ENCODE measurements at places on chromosomes 12 and 14.

DNA sequence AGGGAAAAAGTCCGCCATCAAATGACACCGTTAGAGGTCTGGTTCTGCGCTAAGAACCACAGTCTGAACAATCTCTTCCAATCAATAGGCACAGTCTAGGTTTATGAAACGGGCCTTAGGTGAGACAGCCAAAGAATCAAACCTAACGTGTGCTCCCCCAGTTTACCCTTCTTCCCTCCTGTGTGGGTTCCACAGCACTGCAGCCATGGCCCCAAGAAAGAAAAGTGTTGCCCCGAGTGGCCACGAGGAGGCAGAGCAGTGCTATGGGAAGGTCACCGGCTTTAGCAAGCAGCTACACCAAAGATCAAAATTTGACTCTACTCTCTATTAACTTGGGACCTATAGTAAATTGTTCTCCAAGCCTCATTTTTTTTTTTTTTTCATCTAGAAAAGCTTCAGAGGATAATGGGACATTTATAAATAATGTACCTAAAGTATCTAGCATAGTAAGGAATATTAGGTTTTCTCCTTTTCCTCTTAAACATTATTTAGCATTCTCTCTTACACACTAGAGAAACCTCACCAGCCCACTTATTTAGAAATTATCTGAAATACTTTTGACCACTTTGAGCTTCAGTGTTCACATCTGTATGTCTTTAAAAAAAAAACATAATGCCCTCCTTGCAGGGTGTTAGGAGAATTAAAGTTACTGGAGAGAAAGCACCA lies 70.2 kb upstream of the GPHB5 start:
- no peaks in the 10 kb centered on the region for H3K27me3 ChIP-seq
- peaks cover 2% of the 10 kb centered on the region for H3K36me3 ChIP-seq
- DNase-seq = peak; percentile 71
- no peaks in the 10 kb centered on the region for H3K4me1 ChIP-seq

DNA sequence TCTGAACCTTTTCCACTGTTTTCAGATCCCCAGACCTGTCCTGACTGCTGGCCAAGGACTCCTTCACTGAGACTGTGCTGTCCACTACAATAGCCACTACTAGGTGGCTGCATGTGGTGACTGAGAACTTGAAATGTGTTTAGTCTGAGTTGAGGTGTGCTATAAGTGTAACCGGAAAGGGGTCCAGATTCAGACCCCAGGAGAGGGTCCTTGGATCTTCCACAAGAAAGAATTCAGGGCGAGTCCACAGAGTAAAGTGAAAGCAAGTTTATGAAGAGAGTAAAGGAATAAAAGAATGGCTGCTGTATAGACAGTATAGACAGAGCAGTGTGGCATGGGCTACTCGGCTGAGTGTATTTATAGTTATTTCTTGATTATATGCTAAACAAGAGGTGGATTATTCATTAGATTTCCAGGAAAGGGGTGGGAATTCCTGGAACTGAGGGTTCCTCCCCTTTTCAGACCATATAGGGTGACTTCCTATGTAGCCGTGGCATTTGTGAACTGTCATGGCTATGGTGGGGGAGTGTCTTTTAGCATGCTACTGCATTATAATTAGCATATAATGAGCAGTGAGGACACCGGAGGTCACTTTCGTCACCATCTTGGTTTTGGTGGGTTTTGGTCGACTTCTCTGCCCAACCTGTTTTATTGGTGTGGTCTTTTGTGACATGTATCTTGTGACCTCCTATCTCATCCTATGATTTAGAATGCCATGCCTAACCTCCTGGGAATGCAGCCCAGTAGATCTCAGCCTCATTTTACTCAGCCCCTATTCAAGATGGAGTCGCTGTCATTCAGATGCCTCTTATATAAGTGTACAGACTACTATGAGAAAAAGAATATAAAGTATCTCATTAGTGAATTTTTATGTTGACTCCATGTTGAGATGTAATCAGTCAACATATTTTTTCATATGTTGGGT lies 70.0 kb upstream of the SRSF5 start:
- H3K27me3 ChIP-seq = no peaks in the 10 kb centered on the region
- peaks cover 16% of the 10 kb centered on the region for H3K4me1 ChIP-seq
- no peak for DNase-seq
- no peaks in the 10 kb centered on the region for H3K36me3 ChIP-seq
- H3K4me3 ChIP-seq = no peak overlapping the region
- no peak overlapping the region for H3K27ac ChIP-seq

GRCh38 chr12:15707516-15708199 lies 81.5 kb downstream of the EPS8 start:
- no peaks in the 10 kb centered on the region for H3K4me1 ChIP-seq
- no peak overlapping the region for H3K4me3 ChIP-seq
- no peaks in the 10 kb centered on the region for H3K36me3 ChIP-seq
- H3K27me3 ChIP-seq = no peaks in the 10 kb centered on the region
- no peak overlapping the region for H3K27ac ChIP-seq

DNA sequence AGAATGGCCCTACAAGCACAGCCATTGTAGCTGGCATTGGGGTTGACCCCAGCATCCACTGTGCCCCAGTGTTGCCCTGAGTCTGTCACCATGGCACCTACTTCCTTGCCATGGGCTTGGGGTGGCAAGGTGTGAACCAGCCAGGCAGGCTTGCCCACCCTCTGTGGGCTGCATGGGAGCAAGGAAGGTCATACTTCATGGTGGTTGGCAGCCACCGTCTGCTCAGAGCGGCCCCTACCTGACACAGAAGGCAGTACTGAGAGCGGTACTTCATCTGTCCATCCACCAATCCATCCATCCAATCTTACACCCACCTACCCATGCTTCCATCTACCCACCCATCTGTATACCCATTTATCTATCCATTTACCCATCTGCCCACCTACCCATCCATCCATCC lies 160.1 kb downstream of the KIF26A start:
- no peak overlapping the region for H3K4me3 ChIP-seq
- no peak for DNase-seq
- H3K4me1 ChIP-seq = no peaks in the 10 kb centered on the region
- H3K27me3 ChIP-seq = no peaks in the 10 kb centered on the region
- no peak overlapping the region for H3K27ac ChIP-seq

DNA sequence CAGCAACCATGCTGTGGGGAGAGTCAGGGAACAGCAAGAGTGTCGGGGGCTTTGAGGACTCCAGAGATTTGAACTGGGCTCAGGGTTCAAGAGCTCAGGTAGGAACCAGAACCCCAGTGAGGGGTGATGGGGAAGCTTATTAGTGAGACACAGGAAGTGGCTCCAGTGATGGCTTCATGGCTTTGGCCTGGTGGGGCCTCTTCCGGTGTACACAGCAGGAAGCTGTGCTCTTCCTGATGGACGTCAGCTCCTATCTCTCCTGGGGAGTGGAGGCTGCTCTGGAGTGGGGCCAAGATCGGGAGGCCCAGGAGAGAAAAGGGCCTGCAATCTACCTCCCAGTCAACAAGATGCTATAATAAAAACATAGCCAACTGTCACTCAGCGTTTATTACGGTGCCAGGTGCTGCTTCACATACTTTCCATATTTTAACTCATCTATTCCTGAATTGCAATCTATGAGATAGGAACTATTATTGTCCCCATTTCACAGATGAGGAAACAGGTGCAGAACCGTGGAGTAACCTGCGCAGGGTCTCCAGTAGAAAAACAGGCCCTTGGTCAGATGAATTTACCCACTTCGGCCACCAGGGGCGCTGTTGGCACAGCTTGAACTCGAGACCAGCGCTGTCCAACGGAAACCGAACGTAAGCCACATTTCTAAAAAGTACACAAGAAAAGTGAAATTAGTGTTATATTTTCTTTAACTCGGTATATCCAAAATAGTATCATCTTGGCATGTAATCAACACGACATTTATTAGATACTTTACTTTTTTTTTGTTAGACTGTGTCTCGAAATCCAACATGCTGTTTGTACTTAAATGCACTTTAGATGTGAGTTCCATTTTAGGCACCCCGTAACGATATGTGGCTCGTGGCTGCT lies 63.6 kb upstream of the DLK1 start:
- peak; percentile 74 for DNase-seq
- no peak overlapping the region for H3K4me3 ChIP-seq
- H3K36me3 ChIP-seq = no peaks in the 10 kb centered on the region
- no peaks in the 10 kb centered on the region for H3K27me3 ChIP-seq

DNA sequence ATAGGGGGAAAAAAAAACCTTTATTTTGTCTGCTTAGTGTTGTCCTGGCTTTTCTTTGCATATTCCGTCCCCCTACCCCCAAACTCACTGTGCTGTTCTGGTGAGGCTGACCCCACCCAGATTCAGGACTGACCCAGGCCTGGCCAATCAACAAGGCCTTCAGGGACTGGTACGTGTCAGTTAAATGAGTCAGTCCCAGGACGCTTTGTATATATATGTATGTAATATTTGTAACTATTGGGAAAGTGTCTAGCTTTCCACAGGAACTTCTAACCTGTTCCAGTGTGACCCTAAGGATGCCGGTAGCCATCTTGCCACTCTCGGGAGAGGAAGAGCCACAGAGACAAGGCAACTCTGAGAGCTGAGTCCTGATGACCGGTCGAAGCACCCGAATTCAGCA lies 107.4 kb downstream of the VCPKMT start:
- no peak for DNase-seq
- no peaks in the 10 kb centered on the region for H3K36me3 ChIP-seq
- H3K4me3 ChIP-seq = no peak overlapping the region
- no peak overlapping the region for H3K27ac ChIP-seq
- H3K4me1 ChIP-seq = no peaks in the 10 kb centered on the region

- H3K27ac ChIP-seq = no peak overlapping the region
- H3K4me1 ChIP-seq = peaks cover 2% of the 10 kb centered on the region
- H3K27me3 ChIP-seq = no peaks in the 10 kb centered on the region
- no peak overlapping the region for H3K4me3 ChIP-seq
- DNase-seq = peak; percentile 54
These were observed 36.6 kb downstream of the TC2N start for GRCh38 chr14:91830777-91831176.

DNA sequence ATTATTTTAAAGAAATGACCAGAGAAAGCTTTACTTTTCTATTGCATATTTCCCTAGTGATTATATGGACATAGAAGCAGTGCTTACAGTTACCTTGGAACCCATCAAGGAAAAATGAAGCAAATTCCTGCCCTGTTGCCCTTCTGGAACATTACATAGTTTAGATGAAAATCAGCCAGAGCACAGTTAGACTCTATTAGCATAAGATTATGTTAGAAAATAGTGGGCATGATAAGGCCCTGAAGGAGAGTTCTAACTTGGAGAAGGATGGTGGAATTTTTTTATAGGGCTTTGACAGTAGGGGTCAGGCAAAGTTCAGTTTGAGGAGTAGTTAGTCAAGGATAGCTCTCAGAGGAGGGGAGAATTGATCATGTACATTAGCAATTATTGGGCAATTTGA lies 74.3 kb downstream of the FUT8 start:
- peaks cover 2% of the 10 kb centered on the region for H3K4me1 ChIP-seq
- no peak overlapping the region for H3K4me3 ChIP-seq
- H3K27ac ChIP-seq = no peak overlapping the region
- no peaks in the 10 kb centered on the region for H3K36me3 ChIP-seq
- no peaks in the 10 kb centered on the region for H3K27me3 ChIP-seq
- peak; percentile 28 for DNase-seq

GRCh38 chr12:2380946-2381345 lies 328.2 kb downstream of the CACNA1C start:
- no peaks in the 10 kb centered on the region for H3K27me3 ChIP-seq
- peaks cover 15% of the 10 kb centered on the region for H3K4me1 ChIP-seq
- H3K4me3 ChIP-seq = no peak overlapping the region
- H3K36me3 ChIP-seq = no peaks in the 10 kb centered on the region
- DNase-seq = no peak

- no peak for DNase-seq
- H3K4me1 ChIP-seq = no peaks in the 10 kb centered on the region
- H3K36me3 ChIP-seq = no peaks in the 10 kb centered on the region
- no peak overlapping the region for H3K27ac ChIP-seq
- H3K4me3 ChIP-seq = no peak overlapping the region
These were observed 107.5 kb downstream of the ADGRD1 start for GRCh38 chr12:131061041-131061806.

DNA sequence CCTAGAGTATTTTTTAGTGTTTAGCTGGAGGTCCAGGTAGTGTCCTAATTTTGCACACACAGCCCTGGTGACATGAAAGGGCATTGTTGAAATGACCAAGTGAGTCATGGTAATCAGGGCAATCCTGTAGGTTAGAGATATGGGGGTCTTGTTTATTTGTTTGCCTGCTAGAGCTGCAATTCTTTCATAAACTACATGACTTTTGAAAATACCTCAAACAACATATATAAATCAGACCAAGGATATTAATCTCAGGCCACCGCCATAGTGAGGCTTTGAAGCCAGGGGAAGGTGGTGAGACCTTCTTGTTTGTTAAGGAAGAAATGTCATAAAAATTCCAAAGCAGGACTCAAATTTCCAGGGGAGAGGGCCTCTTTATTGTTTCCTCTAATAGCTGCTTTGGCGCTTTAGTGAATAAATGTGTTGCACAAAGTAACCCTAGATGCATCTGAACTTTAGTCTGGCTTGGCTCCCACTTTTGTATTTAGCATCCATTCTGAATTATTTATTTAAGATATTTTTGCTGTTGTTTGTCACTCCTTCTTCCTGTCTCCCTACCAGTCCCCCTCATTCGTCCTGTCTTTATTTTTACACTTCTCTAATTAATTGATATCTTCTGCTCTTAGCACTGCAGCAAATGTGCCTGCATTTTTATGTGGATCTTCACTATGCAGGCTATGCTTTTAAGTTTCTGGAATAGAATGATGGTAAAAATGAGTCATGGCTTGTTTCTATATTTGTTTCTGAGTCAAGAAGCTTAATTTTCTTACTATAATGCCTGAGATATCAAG lies 430.3 kb downstream of the RAD51B start:
- H3K36me3 ChIP-seq = no peaks in the 10 kb centered on the region
- H3K4me1 ChIP-seq = peaks cover 4% of the 10 kb centered on the region
- DNase-seq = no peak
- no peak overlapping the region for H3K27ac ChIP-seq

DNA sequence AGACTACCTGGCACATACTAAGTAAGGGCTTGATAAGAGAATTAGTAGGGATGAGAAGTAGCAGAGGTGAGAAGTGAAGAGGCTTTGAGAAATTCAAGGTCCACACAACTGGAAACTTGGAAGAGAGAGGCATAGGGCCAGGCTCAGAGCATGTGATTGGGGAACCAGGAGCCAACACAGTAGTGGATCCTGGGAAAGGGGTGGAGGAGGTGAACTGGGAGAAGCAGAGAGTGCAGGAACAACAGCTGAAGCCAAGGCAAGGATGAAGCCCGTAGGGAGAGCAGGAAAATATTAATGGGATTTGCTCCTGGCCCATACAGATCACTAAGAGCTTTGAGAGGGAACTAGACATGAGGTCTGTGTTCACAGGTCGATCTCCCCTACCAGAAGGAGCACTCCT lies 1.4 kb upstream of the ITGB7 start:
- no peaks in the 10 kb centered on the region for H3K27me3 ChIP-seq
- H3K4me3 ChIP-seq = no peak overlapping the region
- peaks cover 8% of the 10 kb centered on the region for H3K36me3 ChIP-seq
- DNase-seq = peak; percentile 12

DNA sequence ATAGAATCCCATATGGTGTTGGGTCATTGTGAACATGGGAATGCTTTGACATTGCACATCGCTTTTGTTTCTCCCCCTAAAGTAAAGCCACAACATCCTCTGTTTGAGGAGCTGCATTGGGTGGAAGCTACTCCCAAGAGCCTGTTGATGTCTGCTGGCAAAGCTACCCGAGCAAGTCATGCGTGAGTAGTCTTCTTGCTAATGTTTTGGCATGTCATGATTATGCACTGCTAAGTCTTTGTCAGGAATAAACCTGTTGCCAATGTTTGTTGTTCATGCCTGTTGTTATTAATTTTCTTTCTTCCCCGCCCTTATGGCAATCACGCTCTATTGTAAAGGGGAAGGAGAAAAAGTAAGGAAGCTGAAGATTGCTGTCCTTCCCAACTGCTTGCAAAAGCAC lies 97.3 kb downstream of the EXOC5 start:
- H3K36me3 ChIP-seq = no peaks in the 10 kb centered on the region
- H3K27me3 ChIP-seq = no peaks in the 10 kb centered on the region
- no peak for DNase-seq
- H3K27ac ChIP-seq = no peak overlapping the region
